ENCODE measurements at places on chromosomes 2 and 18.

DNA sequence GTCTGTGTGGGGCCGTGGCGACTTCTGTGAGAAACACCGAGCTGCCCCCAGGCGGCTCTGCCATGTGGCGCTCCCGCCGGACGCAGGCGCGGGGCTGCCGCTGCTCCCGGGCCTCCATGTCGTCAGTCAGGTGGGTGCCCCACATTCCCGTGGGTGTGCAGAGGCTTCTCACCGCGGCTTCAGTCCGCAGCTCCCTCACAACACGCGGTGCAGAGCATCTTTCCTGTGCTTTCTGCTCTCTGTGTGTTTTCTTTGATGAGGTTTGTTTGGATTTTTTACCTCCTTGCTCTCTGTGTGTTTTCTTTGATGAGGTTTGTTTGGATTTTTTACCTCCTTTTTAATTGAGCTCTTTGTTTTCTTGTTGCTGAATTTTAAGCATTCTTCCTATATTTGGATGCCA lies 13.0 kb downstream of the AQP12A start:
- DNase-seq = peak; percentile 33

GRCh38 chr2:182666674-182667314 lies 49.3 kb upstream of the DNAJC10 start:
- DNase-seq = no peak

- DNase-seq = no peak
Measured at GRCh38 chr2:231228974-231229529, 30.6 kb downstream of the ARMC9 start.

- no peak for DNase-seq
Measured at GRCh38 chr2:225010804-225011203, 31.5 kb downstream of the DOCK10 start.

- no peak for DNase-seq
Measured at GRCh38 chr18:10169064-10169562, 255.3 kb downstream of the VAPA start.

DNA sequence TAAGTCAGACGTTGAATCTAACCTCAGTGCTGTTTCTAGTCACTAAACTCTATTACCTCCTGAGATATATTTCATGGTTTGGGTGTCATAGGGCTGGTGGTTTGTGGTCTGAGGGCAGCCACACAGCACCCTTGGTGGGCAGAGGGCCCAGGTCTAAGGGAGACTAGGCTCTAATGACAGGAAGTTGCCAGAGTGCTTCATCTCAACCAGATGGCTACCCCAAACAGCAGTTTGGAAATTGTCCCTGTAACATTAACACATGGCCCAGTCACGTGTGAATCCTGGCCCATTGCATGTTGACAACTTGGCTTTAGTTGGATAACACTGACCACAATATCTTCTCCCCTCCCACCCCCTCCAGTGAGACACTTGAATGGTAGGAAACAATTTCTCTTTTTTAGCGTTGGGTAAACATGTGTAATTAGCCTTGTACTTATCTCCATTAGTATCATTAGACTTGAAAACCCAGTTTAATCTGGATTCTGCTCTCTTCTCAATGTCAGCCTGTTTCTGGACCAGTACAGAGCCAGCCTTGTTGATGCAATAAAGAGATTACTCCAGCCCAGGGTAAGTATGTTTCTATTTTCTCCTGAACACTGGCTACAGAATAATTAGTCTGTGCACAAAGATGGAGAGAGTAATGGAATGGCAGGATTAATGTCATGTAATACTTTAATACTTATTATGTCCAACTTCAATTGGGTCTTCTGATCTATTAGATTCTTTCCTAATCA lies 187.8 kb upstream of the SIX3 start:
- DNase-seq = no peak

DNA sequence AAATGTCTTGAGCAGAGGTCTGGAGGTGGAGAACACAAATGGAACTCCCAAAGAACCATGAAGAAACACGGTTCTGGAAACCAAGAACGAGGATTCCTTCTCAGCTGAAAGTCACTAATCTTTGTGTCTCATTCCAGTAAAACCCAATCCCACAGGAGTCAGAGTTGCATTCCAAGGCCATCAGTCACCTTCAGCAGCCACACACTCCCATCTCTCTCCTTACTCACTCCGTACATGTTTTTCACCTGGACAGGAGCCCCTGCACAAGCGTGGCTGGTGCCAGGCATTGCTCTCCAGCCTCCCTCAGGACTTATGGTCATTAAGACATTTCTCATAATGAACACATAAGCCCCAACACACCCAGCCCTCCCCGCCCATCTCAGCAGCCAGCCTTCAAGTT lies 175.4 kb upstream of the SIX2 start:
- DNase-seq = no peak

- no peak for DNase-seq
Measured at GRCh38 chr2:129794116-129794515, 185.3 kb upstream of the RAB6C start.

GRCh38 chr2:62586981-62587380 lies 81.0 kb upstream of the TMEM17 start:
- no peak for DNase-seq
